NCI-H146 (cell line): ENCODE measurements at places on chromosomes 13 and 19.

- DNase-seq = peak; percentile 77
Measured at GRCh38 chr19:45693106-45693788, 781 bp downstream of the QPCTL start.

DNA sequence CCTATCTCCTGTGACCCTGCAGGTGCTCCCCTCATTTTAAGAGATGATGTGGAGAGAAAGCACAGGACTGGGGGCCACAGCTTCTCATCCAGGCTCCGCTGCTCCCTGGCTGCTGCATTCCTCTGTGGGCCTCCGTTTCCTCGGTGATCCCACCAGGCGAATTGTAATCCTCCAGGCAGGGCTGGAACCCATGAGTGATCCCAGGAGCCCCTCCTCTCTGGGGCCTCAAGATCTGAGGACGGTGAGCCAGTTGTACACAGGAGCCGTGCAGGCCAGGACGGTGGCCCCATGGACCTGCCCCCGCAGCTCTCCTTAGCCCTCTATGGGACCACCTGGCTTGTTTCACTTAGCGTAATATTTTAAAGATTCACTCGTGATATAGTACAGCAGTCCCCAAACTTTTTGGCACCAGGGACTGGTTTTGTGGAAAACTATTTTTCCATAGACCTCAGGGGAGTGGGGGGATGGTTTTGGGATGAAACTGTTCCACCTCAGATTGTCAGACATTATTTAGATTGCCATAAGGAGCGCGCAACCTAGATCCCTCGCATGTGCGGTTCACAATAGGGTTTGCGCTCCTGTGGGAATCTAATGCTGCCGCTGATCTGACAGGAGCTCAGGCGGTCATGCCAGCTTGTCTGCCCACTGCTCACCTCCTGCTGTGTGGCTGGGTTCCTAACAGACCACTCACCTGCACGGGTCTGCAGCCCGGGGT lies 5.6 kb downstream of the FFAR3 start:
- no peak for DNase-seq

GRCh38 chr19:38304866-38305429 lies 897 bp downstream of the C19orf33 start:
- DNase-seq = peak; percentile 98

GRCh38 chr19:47072323-47072722 lies 23.9 kb upstream of the TMEM160 start:
- no peak for DNase-seq

DNA sequence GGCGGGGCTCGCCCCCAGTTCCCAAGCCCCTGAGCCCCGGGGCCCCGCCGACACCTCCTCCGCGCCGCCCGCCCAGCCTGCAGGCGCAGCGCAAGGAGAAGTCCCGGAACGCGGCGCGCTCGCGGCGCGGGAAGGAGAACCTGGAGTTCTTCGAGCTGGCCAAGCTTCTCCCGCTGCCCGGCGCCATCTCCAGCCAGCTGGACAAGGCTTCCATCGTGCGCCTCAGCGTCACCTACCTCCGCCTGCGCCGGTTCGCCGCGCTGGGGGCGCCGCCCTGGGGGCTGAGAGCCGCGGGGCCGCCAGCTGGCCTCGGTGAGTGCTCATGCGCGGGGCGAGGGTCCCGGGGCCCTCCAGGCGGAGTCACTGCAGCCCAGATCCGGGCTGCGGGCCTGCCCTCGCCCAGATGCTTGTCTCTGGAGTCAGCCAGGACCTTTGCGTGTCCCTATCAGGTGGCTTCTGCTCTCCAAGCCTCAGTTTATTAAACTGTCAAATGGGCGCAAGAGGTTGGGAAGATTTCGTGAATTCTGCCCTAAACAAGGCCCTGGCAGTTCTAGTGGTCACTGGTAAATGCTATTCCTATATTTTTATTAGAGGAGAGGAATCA lies 2.0 kb downstream of the NPAS1 start:
- DNase-seq = peak; percentile 36

- no peak for DNase-seq
Measured at GRCh38 chr13:73714522-73714921, 419.7 kb downstream of the KLF12 start.

DNA sequence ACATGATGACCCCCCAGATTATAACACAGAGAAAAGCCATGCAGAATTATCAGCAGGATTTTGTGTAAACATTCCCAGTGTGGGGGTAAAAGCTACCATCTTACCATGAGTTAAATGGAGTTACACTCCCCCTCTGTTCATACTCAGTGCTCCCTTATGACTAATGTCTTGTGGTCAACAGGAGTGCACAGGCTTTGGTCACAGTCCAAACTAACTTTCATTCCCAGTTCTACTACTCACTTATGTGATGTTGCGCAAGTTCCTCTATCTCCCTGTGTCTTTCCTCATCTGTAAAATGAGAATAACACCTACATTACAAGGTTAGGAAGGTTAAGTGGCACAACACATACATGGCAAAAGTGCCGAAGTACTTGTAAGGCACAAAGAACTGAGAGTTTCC lies 277.9 kb downstream of the RBM26 start:
- DNase-seq = no peak

DNA sequence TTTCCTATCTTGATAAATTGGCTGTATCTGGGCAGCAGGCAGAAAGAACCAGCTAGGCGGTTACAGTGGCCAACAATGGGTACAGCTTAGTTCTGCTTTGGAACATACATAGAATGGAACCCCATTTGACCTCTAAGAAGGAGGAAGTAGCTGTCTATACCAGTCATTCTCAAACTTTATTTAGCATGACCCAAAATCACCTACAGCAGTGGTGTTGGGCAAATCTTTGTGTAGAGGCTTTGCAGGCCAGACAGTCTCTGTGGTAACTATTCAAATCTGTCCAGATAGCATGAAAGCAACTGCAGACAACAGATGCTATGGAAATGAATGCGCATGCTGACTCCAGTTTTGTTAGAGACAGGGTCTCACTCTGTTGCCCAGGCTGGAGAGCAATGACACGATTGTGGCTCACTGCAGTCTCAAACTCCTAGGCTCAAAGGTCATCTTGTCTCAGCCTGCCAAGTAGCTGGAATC lies 12.0 kb upstream of the KCNC3 start:
- no peak for DNase-seq

DNA sequence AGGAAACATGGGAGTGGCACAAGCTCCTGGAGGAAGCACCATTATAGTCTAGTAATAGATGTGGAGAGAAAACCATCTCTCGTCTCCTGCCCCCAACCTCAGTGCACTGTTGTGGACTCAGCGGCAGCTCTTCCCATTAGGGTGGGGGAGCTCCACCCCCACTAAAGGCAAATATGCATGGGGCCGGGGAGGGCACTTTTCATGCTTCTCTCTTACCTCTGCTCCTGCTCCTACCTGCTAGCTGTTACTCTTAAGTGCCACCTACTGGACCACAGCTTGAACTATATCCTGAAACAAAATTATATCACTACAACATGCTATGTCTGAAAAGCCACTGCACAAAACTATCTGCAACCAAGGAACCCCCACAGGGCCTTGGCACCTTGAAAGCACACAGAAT lies 112.6 kb upstream of the DACH1 start:
- peak; percentile 64 for DNase-seq

DNA sequence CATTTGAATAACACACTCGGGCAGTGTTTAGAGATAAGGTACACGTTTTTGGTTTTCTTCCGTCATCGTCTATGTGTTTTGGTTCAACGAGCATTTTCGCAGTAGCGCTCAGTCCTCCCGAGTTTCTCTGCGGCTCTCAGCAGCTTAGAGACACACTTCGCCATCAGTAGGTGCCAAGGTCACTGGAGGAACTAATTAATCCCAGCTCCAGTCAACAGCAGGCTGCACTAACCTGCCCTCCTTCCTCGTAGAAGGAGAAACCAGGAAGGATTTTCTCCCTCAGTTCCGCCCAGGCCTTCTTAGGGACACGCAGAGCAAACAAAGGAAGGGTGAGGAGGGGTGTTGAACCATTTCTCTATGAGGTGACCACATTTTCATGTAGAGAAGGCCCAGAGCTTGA lies 12.6 kb downstream of the MBNL2 start:
- no peak for DNase-seq

- no peak for DNase-seq
Measured at GRCh38 chr19:5017235-5017634, 48.3 kb downstream of the KDM4B start.

DNA sequence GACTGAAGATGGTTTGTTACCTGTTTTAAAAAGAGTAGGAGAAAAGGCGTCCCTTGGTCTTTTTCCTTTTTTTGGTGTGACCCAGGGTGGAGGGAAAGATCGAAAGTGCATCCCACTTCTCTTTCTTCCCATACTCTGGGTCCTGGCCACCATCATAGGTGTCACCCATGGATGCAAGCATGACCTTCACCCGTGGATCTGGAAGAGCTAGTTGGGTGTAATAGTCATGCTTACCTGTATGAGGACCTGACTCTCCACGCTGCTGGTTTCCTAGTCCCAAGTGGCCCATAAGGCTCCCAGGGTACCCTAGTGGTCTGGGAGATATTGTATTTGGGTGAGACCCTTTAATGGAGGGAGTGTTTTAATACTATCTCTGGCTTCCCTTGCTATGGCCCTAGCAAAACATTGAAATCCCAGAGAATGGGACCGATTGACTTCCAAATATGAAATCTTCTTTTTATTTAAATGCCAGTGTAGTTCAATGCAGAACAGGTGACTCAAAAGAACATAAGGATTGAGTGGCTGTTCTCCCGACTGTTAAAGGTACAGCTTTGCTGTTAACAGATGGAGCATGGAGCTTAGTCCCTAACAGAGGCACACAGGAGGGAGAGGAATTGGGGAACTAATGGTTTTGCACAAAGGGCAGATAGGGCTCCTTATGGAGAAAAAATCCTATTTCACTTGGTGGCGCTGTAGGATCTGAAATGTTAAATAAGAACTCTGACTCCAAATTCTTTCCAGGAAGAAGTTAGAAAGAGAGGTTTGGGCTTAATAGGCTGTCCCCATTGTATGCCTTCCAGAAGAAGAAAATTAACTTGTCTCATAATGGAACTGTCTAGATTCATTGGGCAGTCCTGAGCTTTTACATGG lies 7.0 kb upstream of the ZNF550 start:
- DNase-seq = peak; percentile 2

GRCh38 chr19:29121684-29122083 lies 91.3 kb downstream of the UQCRFS1 start:
- no peak for DNase-seq

GRCh38 chr19:16197188-16197621 lies 506 bp upstream of the AP1M1 start:
- no peak for DNase-seq

- DNase-seq = no peak
Measured at GRCh38 chr19:56111601-56112312, 9.3 kb downstream of the ZNF787 start.

- DNase-seq = no peak
Measured at GRCh38 chr19:17202249-17202648, 12.9 kb upstream of the USE1 start.

- no peak for DNase-seq
Measured at GRCh38 chr19:33396701-33397535, 23.4 kb downstream of the CEBPG start.

DNA sequence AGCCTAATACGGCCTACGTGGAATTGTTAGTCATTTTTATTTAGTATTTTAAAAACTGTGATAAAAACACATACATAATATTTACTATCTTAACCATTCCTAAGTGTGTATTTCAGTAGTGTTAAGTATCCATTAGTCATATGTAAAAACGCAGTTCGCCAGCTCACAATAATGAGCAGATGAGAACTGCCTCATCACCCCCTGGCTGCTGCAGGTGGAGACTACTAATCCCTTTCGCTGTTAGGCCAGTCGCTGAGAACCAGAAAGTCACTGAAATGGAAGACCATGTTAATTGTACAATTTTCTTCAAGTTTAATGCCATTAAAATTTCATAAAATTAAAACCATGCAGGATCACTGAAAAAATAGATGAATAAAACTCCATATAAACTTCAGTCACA lies 1.6 kb downstream of the ESD start:
- DNase-seq = no peak

DNA sequence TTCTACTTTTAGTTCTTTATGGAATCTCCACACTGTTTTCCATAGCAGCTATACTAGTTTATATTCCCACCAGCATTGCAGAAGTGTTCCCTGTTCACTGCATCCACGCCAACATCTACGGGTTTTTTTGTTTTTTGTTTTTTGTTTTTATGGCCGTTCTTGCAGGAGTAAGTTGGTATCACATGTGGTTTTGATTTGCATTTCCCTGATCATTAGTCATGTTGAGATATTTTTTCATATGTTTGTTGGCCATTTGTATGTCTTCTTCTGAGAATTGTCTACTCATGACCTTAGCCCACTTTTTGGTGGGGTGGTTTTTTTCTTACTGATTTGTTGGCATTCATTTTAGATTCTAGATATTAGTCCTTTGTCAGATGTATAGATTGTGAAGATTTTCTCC lies 89.7 kb downstream of the FRY start:
- no peak for DNase-seq

DNA sequence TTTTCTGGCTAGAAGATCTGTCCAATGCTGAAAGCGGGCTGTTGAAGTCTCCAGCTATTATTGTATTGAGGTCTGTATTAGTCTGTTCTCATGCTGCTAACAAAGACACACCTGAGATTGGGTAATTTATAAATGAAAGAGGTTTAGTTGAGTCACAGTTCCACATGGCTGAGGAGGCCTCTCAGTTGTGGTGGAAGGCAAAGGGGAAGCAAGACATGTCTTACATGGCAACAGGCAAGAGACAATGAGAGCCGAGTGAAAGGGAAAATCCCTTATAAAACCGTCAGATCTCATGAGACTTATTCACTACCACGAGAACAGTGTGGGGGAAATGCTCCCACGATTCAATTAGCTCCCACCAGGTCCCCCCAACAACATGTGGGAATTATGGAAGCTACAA lies 980.4 kb downstream of the SLITRK5 start:
- DNase-seq = no peak

DNA sequence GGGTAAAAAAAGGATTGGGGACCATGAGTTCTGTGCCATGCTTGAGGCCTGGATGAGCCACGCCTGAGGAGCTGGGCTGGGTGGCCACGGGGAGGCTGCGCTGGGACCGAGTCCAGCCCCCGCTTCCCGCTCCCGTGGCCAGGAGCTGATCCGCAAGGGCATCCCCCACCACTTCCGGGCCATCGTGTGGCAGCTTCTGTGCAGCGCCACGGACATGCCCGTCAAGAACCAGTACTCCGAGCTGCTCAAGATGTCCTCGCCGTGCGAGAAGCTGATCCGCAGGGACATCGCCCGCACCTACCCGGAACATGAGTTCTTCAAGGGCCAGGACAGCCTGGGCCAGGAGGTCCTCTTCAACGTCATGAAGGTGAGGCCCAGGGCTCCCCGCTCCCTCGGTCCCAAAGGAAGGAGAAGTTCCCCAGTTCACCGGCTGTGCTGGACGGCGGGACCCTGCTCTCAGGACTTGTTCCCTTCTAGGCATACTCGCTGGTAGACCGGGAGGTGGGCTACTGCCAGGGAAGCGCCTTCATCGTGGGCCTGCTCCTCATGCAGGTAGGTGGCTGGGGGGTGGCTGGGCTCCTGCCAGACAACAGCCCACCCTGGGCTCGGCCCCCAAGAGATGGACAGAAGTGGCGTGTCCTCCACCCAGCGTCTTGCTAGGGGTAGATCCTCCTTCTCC lies 18.9 kb downstream of the EVI5L start:
- DNase-seq = no peak

GRCh38 chr19:50358483-50359327 lies 6.7 kb downstream of the NAPSA start:
- DNase-seq = no peak
